ENCODE measurements at places on chromosomes 4 and X.
A peak's percentile ranks its signal among the peaks of the same experiment; 100 is the strongest.

DNA sequence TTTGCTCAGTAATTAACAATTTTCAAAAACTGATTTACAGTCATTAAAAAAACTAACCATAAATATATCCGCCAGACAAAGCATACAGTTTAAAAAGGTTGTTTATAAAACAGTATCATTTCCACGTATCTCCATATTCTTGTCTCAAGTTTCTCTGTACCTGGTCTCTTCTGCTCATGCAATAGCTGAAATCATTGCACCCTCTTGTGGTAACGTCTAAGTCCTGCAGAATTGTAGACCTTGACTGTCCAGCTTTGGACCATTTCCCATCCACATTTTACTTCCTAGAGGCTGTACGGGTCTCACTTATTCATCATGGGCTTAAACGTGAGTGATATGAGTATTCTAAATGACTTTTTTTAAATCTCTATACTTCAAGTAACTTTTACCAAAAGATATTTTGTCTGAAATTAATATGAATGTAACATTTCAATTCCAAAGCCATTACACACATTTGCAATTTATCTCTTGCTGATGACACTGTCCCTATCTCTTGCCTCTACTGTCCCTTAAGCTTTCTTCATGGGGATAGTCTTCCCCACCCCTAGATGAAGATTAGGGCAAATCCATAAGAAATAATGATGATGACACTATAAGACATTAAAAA is 118.5 kb downstream of the BTC start:
- peak; percentile 33 for DNase-seq

GRCh38 chr4:57370691-57371090 is 260.5 kb upstream of the IGFBP7 start:
- no peak for DNase-seq

DNA sequence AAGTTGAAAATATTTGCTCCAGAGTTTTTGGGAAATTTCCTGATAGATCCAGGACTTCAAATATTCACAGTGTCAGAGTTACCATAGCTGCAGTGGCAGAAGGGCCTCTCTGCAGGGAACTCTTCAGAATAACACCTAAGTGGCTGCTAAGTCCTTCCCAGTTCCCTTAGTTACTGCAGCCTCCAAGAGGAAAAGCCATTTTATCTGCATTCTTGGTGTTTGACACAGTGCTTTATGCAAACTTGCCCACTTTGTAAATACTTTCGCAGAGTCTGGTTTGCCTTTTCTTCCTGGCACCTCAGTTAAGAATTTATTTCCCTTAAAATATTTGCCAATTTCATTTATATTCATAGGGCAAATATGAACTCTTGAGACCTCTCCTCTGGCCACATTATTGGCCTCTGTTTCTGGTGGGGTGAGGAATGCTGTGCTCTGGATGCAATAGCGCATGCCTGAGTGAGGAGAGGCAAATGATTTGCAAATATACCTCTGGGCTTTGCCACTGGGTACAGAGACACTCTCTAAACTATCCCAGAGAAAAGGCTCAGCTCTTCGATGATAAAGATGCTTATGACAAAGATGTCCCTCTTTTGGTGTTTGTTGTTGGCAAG is 566.3 kb upstream of the NR3C2 start:
- DNase-seq: no peak

GRCh38 chr4:99339172-99339571 is 13.4 kb downstream of the ADH1C start:
- no peak for DNase-seq

DNA sequence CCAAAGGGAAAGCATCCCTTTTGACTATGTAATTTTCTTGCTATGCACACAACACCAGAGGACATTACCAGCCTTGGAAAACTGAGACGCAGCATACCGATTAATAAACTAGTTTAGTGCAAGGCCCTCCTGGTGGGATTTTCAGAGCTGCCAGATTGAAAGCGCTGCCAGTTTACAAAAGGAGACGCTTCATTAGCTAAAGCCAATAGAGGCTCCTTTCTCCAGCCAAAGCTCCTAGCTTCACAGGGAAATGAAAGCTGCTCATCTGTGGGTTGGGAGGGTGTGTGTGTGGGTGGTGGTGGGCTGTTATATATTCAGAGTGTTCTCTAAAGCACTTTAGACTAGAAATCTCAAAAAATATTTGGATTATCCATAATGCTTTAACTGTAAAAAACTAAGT is 32.4 kb downstream of the SPANXN4 start:
- no peak for DNase-seq

GRCh38 chrX:31423609-31424189 is 351.9 kb upstream of the FTHL17 start:
- DNase-seq: peak; percentile 25

GRCh38 chr4:138677748-138678147 is 337.8 kb upstream of the NOCT start:
- DNase-seq: no peak

DNA sequence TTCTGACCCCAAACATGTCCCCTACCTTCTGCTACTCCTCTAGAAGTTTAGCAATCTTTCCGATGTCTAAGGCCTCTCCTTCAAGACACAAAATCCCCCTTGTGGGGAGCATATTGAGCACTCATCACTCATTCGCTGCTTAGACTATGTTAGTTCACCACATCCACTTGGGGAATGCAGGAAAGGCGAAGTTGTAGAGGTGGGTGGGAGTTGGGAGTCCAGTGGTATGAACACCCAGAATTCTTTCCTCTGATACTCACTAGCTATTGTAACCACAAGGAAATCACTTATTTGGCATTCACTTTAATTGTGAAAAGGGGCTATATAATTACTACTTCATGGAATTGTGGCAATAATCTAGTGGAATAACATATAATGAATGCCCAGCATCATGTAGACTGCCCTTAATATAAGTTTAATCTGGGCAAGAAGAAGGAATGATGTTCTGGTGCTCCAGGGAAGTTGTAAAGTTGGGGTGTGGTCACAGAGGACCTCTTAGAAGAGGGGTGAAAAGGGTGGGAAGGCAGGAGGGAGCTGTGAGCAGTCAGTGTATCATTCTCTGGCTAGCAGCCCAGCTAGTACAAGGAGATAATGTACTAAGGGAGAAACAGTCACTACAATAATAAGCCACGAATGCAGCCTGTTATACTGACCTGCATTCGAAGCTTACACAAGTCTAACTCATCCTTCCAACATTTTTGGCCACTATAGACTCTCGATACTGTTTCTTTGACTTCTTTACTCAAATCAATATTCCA is 468.2 kb upstream of the DIPK2B start:
- no peak for DNase-seq

DNA sequence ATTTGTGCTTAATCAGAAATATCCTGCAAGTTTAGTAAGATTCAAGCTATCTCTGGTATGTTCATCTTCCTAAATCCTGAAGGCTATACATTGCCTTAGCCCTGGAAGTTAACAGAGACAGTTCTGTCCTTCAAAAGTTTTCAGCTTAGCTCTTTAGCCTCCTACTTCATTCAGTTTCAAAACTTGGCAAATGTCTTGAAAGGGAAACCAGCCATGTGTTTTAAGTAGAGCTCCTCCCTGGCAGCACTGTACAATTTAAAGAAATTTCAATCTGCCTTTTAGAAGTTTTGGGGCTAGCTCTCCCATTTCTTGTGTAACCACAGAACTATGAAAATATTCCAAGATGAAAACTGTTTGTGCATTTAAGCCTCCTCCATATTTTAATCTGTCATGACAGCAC is 47.0 kb downstream of the FANCB start:
- no peak for DNase-seq
